Colonic mucosa (tissue), 4 donors: ENCODE measurements at places on chromosomes 5 and 9. TPM values are rescaled to one million over a fixed set of nuclear protein-coding genes. Genes with fewer than 3 reads are reported as not detected.
A peak's percentile ranks its signal among the peaks of the same experiment; 100 is the strongest.

- no peak for DNase-seq
Observed at GRCh38 chr9:99773468-99774138, 48.1 kb upstream of the NR4A3 start.

GRCh38 chr5:72226950-72227349, 93.1 kb downstream of the MRPS27 start:
- no peak for DNase-seq

- DNase-seq = no peak
Observed at GRCh38 chr5:149761461-149761860, 31.4 kb downstream of the PPARGC1B start.

DNA sequence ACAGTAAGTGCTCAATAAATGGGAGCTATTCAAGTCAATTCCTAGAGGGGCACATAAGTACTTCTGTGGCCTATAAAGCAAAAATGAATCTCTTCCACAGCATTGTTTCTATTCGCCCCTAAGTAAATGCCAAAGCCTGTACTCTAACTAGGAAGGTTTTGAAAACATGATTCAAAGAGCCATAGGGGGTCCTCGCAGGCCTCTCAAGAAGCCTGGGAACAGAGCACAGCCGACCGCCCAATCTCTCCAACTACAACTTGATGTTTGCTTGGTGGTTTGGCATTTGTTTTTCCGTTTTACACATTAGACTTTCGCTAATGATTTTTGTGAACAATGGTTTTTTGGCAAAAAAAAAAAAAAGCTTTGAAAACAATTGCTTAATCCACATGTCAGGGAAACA, 19.4 kb downstream of the EFNA5 start:
- no peak for DNase-seq

DNA sequence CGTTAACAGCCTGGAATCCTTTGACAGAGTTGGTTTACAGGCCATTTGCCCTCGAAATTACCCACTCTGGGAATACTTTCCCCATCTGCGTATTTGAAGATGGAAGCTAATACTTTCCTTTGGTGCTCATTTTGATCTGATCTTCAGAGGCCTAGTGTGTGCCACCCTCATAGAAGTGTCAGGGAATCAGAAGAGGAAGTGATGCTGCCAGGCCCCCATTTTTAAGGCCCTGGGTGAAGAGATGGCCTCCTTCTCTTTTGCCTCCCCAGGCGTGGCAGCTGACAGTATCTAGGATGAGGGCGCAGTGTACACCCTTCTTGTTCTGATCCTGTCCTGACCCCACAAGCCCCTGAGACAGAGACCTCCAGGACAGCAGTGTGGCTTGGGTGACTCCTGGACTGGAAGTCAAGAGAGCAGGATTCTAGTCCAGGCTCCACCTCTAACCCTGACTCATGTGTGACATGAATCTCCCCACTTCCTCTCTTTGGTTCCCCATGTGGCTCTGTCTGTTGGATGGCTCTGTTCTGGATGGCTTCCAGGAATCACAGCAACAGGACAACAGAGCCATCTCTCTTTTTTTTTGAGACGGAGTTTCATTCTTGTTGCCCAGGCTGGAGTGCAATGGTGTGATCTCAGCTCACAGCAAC, 27.8 kb downstream of the CSF1R start:
- DNase-seq = peak; percentile 26

GRCh38 chr9:34451545-34451944, 6.8 kb downstream of the FAM219A start:
- no peak for DNase-seq

DNA sequence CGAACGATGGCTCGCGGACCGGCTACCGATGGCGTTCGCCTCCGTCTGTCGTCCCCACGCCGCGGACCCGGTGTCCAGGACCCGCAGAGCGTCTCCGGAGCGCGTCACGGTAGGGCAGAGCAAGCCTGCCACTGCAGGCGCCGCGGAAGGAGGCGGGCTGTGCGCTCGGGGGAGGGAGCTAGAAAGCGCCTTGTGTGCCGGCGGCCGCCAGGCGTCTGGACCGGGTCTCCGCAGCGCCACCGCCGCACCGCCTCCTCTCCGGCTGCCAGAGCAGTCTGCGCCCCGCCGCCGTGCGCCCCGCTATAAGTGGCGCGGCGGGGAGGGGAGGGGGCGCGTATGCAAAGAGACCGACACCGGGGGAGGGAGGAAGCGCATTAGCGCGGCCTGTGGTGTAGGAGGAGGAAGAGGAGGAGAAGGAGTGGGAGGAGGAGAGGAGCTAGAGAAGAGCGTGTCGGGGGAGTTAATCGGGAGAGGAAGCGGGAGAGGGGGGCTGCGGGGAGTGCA, at the start of gene ENC1:
Gene ENC1, minus strand, starts transcription at position 279 of the 504 bp plus-strand sequence. CDS start 4,243 bp downstream, outside the sequence.
- peak; percentile 84 for DNase-seq

GRCh38 chr5:149298842-149299404, 27.3 kb downstream of the AFAP1L1 start:
- DNase-seq = no peak

DNA sequence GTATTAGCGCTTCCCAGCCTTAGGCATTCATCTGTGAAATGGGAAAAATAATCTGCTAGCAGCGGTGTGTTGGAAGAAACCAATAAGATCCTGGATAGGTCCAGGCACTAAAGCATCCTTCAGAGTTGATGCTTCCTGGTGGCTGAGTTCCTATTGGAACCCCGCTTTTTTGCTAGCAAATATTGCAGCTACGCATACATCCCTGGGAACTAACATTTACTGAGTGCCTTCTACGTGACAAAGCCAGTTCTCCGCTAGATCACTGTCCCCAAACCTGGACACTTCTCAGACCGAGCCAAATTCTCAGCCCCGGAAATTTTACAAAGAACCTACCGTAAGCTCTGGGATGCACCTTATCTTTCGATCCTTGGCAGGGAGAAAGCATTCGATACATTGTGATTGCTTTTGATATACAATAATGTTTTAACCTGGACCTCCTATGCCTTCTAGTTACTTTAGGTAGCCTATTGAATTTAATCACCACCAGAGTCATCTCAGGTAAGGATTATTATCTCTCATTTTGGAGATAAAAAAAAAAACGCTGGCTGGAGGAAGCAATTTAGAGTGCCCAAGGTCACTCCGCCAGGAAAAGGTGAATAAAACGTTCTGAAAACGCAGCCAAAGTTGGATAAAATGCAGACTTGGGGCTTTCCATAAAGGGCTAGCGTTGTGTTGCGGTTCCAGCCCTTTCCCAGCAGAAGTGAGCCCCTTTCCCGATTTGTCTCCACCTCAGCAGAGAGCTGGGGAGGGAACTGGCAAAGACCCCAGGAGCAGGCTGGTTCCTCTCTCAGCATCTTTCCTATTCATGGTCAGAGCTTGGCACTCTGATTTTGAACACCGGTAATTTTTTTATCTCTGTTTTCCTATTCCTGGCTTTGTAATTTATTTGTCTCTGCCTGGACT, 2.6 kb upstream of the MSX2 start:
- no peak for DNase-seq

DNA sequence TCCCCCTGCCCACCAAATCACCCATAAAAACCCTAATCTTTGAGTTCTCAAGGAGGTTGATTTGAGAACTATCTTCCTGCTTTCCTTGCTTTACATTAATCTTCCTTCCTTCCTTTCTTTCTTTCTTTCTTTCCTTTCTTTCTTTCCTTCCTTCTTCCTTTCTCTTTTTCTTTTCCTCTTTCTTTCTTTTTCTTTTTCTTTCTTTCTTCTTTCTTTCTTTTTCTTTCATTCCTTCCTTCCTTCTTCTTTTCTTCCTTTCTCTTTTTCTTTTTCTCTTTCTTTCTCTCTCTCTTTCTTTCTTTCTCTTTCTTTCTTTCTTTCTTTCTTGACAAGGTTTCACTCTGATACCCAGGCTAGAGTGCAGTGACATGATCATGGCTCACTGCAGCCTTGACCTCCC, 67.3 kb upstream of the CEMIP2 start:
- no peak for DNase-seq

- no peak for DNase-seq
Observed at GRCh38 chr9:89780959-89781358, 176.1 kb downstream of the GADD45G start.

DNA sequence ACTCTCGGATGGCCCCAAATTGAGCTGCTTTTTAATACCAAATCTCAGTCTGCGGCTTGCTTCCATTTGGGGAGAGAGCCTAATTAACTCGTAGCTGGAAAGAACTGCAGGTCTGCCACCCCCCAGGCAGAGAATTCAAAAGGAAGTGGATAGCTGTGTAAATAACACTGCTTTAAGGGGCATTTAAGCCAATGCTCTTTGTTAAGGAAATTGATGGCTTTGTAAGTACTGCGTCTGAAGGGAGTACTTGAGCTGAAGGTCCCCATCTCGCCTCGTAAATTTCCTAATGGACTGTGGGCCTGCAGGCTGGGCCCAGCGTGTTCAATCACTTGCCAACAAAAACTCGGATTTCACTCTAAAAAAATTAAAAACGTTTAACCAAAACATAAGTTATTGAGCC, 132.7 kb downstream of the PAPPA start:
- no peak for DNase-seq

DNA sequence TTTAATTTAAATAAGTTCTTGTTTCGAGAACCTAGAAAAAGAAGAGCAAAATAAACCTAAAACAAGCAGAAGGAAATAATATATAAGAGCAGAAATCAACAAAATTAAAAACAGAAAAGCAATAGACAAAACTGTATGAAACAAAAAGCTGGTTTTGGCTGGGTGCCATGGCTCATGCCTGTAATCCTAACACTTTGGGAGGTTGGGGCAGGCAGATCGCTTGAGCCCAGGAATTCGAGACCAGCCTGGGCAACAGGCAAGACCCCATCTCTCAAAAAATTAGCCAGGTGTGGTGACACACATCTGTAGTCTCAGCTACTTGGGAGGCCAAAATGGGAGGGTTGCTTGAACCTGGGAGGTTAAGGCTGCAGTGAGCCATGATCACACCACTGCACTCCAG, 59.2 kb upstream of the OTP start:
- DNase-seq = no peak

- no peak for DNase-seq
Observed at GRCh38 chr9:68500457-68501381, 40.0 kb downstream of the TMEM252 start.

DNA sequence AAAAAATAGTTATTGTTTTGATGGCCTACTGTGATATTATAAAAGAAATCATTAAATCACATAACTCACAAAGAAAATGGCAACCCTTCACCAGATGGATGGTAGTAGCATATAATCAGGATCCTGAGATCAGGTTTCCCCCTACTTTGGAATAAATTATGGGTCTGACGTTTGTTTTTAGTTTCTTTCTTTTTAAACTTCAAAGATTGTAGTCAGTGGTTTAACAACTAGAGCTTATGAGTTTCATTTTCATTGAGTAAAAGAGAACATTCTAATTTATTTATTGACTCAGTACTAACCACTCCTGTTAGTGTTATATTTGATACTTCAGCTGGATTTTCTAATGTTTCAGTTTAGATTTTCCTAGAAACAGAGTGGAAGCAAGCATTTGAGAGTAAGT, 218.0 kb upstream of the PCSK5 start:
- no peak for DNase-seq

Gene IGIP
- total RNA-seq = 7.8 TPM

Gene TRIM14
- total RNA-seq = 44.6 TPM

Gene GFI1B
- total RNA-seq = 1.1 TPM

Gene OLFM1
- total RNA-seq = 8.9 TPM

Gene GFRA3
- 1.8 TPM for total RNA-seq

Gene ACTBL2
- not detected for total RNA-seq

Gene FUT7
- not detected for total RNA-seq

Gene TRAF1
- 3.1 TPM for total RNA-seq
